ENCODE measurements at places on chromosomes 6 and 20.
A peak's percentile ranks its signal among the peaks of the same experiment; 100 is the strongest.

DNA sequence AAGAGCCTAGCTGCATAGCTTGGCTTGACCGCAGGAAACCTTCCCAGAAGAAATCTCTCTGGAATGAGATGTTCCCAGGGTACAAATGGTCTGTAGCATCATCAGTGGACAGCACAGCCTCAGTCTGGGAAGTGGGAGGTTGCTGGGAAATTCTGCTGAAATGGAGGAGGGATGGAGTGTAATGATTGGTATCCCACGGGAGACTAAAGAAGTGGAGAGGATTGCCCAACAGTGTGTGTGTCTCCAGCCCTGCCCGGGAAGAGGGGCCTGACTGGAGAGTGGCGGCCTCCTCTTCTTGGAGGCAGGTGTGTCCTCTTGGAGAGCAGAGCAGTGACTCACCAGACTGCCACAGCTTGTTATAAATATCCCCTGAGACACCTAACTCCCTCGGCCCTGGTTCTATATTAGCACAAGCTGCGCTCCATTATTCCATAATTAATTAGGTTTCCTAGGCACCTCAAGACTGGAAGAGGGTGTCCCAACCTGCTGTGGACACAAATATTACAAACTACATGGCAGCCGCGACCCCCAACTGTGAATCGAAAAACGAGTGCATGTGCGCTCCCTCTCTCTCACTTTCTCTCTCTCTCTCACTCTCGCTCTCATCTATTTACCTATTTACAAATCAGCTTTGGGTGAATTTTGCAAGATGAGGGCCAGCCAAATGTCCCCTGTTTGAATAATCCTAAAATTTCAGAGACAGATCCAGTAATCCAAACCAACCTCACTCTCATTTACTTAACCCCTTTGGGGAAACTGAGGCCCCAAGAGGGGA is 68.8 kb downstream of the FGD2 start:
- no peak for DNase-seq

DNA sequence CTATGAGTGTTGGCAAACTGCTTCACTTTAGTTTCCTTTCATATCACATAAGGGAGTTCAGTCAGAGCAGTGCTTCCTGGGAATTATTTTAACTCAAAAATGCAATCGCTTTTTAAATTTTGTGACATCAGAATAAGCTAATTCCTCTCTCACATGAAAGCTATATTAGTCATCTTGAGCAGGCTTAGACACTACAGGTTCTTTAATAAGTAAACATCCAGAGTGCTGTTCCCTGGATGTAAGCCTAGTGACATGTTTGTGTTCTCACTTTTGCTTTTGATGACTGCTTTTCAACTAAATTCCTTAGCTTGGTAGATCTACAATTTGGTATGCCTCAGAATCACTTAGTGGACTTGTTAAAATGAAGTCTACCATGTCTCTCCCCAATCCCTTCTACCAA is 252.7 kb upstream of the POU3F2 start:
- no peak for DNase-seq

DNA sequence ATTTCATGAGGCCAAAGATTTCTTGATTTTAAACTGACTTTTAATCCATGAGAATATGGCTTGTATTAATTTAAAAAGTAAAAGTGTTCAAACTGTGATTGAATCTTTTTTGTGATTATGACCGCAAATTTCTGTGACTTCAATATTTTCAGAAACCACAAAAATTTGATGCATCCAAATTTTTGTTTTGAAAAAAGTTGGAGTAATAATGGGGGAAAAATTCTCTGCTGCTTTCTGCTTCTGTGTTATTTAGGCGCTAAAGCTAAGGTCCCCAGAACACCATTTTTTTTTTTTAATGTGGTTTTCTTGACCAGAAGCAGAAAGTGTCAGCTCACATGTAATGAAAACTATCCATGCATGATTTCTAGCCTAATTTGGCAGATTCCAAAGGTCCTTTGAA is 65.3 kb downstream of the GRIK2 start:
- no peak for DNase-seq

- DNase-seq, result no peak
Measured at GRCh38 chr6:157096522-157096921, 226.8 kb downstream of the TMEM242 start.

DNA sequence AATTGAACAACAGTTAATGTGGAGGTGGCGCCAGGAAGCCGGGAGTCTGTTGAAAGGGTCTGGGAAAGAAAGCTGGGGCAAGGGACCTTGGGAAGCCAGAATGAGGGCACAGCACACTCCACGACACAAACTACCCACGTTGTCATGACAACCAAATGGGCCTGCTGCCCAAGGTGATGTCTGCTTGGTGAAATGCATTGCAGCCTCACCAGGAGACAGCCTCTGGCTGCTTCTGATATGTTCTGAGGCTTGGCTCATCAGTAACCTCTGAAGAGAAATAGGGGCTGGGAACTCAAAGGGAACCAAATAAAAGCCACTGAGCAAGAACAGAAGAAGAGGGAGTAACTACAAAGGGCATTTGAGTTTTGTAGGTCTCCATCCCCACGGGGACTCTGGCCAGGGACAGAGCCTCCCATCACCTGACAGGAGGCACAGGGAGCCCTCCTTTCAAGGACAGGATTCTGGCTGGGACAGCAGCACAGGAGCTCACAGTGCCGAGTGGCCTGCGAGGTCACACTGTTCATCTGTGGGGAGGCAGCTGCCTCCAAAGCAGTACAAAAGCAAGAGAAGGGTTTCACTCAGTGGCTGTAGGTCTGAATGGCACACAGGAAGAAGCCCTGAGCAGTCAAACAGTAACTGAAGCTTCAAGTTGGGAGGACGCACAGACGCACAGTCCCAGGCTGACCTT is 44.6 kb upstream of the KCNK16 start:
- no peak for DNase-seq

DNA sequence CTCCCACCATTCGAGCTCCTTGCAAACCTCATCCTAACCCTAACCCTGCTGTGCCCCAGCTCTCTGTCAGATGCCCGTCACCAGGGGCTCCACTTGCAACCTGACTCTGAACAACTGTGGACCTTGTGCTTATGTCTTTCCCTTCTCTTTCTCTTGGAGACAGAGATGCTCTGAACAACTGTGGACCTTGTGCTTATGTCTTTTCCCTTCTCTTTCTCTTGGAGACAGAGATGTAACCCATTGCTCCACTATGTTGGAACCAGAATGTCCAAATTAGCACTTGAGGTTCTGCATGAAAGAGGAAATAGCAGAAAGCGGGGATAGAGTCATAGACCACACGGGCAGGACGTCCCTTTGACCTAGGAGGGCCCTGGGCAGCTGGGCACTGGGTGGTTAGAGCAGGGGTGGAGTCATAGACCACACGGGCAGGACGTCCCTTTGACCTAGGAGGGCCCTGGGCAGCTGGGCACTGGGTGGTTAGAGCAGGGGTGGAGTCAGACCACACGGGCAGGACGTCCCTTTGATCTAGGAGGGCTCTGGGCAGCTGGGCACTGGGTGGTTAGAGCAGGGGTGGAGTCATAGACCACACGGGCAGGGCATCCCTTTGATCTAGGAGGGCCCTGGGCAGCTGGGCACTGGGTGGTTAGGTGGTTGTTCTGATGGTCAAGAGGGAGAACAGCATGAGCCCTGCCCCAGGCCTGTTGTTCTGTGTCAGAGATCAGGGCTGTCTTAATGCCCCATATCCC is 22.2 kb downstream of the PCMTD2 start:
- no peak for DNase-seq

DNA sequence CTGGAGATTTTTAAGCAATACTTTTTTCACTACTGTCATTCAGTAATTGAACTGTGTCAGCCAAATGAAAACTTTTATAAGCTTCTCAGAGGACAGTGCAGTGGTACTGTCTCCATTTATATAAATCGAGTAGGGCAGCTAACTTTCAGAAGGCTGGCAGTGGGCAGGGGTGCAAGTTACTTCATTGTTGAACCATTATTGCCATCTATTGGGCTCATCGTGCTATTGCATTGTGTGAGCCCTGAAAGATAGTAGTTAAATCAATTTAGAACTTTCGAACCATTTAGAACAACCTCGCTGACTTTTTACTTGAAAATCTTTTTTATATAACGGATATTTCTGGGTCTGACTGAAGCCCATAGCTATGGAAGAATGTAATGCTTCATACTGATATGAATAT is 347.8 kb upstream of the PLCB4 start:
- DNase-seq, result peak; percentile 79

GRCh38 chr6:127192911-127193541 is 73.6 kb upstream of the RNF146 start:
- DNase-seq, result no peak

- DNase-seq, result no peak
Measured at GRCh38 chr6:26223228-26223627, 136.0 kb downstream of the HFE start.

GRCh38 chr6:156844089-156844488 is 66.9 kb downstream of the ARID1B start:
- no peak for DNase-seq

DNA sequence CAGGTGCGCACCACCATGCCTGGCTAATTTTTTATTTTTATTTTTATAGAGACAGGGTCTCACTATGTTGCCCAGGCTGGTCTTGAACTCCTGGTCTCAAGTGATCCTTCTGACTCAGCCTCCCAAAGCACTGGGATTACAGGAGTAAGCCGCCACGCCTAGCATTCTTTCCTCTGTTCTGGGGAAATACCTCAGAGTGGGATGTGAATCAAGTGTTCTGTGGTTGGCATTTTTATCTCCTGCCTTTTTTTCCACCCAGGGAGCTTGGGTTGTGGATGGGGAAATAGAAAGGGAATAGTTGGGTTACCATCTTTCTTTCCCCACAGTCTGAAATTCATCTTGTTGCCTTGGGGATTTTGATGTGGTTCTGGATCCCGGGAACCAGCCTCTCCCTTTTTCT is 24.1 kb downstream of the TFAP2C start:
- DNase-seq, result no peak

DNA sequence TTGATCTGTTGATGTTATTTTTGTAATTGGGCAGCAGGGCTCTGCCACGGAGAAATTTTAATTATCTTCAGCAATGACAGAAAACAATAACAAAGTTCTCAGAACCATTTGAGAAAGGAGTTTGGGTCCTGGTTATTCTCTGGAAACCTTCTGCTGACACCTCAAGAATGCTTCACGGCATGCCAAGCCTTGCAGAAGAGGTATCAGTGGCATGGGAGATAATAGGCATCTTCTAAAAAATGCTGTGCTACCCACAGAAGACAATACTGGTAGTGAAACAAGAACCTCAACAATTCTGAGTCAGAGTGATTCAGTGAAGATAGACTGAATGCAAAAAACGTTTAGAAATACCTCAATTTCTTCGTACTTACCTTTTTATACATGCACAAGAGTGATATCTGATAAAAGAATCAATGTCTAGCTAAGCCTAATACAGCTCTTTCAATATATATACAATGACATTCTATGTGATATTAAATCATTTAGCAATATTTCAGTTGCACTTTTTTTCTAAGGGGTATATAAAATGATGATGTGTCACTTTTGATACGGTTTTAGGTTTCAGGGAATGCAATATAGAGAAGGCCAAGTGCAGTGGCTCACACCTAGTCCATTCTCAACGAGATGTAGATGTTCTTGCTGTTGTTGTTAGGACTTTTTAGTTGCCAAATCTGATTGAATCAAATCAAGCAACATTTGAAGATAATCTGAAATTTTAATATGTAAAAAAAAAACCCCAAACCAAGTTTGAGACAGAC is 110.4 kb upstream of the COL21A1 start:
- DNase-seq, result no peak

GRCh38 chr20:46749147-46749546 is 39.7 kb downstream of the SLC2A10 start:
- peak; percentile 60 for DNase-seq

DNA sequence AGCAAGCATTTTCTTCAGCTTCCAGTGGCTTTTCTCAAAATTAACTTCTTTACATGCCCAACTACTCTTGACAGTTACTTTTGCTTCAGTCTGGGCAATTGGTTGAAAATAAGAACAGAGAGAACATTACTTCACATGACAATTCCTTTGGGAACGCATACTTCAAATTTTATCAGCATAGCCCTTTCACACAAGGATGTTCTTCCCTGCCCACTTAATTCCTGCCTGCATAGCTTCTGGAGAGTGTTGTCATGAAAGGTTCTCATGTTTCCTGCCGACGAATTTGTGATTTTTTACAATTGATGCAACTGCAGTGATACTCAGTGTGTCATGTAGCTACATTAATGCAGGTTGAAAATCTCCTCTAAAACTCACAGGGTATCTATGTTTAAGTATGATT is 22.0 kb upstream of the SNRNP48 start:
- no peak for DNase-seq

DNA sequence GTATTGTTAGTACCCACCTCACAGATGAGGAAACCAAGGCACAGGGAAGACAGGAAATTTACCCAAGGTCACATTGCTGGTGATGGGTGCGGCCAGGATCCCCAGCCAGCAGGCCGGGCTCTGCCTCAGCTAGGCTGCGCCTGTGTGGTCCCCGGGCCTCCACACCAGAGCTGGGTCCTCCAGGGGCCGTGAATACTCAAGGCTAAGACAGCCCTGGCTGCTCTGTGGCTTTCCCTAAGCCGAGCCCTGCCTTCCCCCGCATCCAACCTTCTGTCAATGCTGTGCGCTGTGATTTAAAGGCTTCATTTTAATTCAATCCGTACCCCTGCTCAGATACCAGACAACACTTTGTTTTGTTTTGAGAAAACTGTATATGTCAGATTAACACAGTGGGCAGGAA is 246.7 kb downstream of the TTLL2 start:
- DNase-seq, result peak; percentile 22

- DNase-seq, result no peak
Measured at GRCh38 chr20:59945731-59946130, 5.5 kb downstream of the FAM217B start.

GRCh38 chr6:143339223-143339622 is 111.3 kb downstream of the ADAT2 start:
- DNase-seq, result no peak

- no peak for DNase-seq
Measured at GRCh38 chr6:5968817-5969734, 37.6 kb downstream of the NRN1 start.

DNA sequence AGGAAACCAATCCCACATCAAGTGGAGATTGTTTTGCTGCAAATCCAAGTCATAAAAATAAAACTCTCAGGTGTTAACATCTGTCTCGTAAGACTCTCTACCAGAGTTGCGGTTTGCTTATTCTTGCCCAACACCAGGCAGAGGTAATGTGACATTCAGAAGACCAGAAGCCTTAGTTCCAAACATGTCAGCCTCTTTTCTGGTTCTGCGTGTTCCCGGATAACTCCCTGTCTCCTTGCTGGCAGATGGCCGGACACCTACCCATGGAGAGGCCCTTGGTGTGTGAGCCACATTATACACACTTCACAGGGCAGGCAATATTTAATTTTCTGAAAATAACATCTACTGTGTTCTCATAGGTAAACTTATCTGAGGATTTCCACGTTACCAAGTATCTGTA is 73.4 kb downstream of the GMPR start:
- DNase-seq, result no peak

DNA sequence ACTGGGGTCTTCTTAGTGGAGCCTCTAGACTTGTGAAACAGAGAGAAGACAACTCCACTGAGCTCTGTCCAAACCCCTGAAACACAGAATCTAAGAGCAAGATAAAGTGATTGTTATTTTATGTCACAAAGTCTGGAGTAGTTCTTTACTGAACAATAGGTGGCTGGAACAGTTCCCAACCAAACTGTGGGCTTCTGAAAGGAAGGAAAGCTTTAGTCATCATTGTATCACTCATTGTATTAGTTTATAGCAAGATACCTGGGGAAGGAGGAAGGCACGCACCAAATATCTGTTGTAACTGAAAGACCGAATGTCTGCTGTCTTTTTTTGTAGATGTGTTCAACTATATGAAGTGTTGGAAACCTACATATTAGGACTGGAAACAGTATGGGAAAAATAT is 284.9 kb upstream of the TBX18 start:
- no peak for DNase-seq
